Activated naive CD8-positive, alpha-beta T cell treated with anti-CD3 and anti-CD28 coated beads for 36 hours (primary cell): ENCODE measurements at places on chromosomes 13 and 19. TPM values are rescaled to one million over a fixed set of nuclear protein-coding genes. Genes with fewer than 3 reads are reported as not detected.

Gene ZNF471
- 1.2 TPM for total RNA-seq

Gene ZNF491
- total RNA-seq = 0.56 TPM

Gene MRPS12
- total RNA-seq = 124 TPM

Gene KCNK6
- total RNA-seq = 6.6 TPM

Gene PSENEN
- total RNA-seq = 41.6 TPM

Gene FBXO17
- total RNA-seq = not detected

Gene GIPR
- total RNA-seq = 1.4 TPM

Gene NANOS3
- total RNA-seq = 0.70 TPM

Gene LRRC25
- total RNA-seq = not detected

Gene C1QTNF9
- total RNA-seq = not detected

Gene RXFP2
- not detected for total RNA-seq
